ENCODE measurements at places on chromosomes 2 and 18.

- no peak for DNase-seq
Measured at GRCh38 chr2:99622534-99622933, 132.7 kb upstream of the REV1 start.

- DNase-seq: no peak
Measured at GRCh38 chr2:157227592-157227991, 29.9 kb upstream of the GALNT5 start.

DNA sequence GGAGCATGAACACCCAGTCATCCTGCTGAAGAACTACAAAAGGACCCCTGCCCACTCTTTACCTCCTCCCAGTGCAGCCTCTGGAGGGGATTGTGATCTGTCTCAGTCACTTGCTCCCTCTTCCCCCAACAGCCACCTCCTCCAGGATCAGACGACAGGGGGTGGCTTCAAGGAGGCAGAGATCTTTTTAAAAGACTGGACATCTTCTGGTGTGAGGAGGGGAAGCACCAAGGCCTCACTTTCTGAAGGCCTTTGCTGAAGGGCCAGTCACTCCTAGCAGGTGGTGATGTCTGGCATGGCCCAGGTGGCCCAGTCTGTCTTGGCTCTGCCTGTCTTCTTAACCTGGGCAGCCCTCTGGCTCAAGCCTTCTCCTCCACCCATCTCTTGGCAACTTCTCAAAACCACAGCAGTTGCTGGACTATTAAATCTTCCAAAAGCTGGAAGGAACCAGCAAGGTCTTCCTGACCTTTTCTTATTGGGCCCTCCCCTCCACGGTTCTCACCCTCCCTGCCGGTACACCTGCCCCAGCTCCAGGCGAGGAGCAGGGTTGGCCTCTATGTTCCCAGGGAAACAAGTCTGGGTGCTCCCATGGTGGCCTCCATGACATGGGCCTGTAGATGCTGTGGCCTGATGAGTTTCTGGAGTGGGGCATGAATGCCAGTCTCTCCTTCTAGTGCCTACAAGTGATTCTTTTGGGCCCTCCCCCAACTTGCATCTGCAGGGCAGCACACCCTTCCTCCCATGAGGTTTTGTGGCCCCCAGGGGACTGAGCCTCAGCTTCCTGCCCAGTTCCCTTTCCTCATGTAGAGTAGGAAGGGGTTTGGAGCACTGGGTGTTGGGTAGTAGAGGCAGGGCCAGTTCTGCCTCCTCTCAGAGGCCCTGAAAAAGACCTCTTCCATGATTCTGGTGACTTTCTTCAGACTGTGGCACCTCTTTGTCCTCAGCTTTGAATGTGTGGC lies 5.0 kb upstream of the ATP6V1B1 start:
- DNase-seq: no peak

DNA sequence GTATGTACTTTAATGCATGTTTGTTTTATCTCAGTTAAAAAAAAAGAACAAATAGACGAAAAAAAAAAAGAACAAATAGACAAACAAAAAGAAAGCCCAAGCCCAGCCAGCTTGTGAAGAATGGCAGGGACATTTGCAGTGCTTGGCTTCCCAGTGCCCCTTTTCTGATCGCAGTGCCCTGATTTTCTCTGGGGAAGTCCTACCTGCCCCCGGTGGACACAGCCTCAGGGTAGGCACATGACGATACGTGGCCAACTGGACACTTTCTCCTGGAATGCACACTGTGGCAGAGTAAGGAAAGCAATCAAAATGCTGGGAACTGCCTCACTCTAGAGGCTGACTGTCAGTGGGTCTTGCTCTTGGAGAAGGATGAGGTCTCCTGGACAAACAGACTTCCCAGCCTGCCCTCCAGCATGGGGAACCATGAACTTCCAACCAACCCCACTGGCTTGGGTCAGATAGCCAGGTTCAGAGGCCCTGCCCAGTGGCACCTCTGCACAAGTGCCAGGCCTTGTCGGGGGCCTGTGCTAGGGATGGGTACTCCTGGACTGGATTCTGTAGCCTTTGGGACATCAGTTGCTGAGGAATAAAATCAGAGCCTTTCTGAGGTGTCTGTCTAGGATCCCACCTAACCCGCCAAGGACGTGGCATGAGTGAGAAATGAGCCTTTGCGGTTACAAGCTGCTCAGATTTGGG lies 76.7 kb downstream of the INHBB start:
- DNase-seq: no peak

DNA sequence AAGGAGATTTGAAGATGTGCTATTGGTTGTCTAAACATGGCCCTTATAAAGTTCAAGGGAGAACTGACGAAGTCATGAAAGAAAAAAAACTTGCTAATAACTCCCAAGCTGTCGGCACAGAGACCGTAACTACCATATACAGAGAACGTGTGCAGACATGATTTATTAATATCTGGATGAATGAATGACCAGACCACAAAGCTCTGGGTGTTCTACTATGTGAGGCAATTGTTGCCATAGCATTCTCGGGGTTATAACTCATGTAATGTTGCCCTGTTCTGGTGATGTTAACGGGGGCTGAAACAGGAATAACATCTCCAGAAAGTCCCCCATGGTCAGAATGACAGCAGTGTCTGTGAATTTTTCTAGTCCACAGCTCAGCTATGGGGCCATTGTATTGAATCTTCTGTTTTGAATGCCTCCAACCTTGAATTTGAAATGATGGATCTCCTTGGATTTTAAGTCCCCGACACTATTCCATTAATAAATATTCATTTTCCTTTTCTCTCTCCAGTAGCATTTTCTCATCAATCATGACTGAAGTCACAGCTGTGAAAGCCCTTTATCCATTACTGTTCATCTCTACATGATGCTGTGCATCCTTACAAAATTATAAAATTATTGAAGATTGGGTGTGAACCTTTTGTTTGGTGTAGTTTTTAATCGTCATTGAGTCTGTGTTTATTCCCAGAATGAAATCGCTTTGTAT lies 483.4 kb upstream of the KLHL29 start:
- no peak for DNase-seq

GRCh38 chr2:160570376-160570775 lies 76.8 kb upstream of the RBMS1 start:
- no peak for DNase-seq

DNA sequence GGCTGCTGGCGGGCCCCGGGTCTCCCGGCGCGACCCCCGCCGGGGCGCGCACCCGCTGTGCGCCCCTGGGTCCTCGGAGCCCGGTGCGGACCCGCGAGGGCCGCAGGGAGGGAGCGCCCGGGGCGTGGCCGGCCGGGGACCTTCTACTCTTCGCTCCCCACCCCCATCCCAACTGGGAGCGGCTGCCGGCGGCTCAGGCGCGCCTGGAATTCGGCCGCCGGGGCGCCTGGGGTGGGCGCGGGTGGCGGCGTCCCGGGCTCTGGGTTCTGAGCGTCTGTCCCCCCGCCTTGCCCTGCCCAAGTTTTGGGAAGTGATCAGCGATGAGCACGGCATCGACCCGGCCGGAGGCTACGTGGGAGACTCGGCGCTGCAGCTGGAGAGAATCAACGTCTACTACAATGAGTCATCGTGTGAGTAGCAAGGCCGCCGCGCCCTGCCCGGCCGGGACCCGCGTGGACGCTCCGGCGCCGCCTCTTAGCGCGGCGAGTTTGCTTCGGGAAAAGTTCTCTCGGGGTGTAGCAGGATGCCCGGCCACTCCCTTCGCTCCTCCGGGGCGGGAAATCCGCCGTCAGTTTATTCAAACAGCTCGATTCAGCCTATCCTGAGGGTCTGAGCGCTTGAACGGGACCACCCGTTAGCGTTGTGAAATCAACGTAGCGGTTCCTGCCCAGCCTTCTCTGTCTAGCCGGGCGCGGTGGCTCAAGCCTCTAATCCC lies 502 bp downstream of the TUBB6 start:
- peak; percentile 29 for DNase-seq

DNA sequence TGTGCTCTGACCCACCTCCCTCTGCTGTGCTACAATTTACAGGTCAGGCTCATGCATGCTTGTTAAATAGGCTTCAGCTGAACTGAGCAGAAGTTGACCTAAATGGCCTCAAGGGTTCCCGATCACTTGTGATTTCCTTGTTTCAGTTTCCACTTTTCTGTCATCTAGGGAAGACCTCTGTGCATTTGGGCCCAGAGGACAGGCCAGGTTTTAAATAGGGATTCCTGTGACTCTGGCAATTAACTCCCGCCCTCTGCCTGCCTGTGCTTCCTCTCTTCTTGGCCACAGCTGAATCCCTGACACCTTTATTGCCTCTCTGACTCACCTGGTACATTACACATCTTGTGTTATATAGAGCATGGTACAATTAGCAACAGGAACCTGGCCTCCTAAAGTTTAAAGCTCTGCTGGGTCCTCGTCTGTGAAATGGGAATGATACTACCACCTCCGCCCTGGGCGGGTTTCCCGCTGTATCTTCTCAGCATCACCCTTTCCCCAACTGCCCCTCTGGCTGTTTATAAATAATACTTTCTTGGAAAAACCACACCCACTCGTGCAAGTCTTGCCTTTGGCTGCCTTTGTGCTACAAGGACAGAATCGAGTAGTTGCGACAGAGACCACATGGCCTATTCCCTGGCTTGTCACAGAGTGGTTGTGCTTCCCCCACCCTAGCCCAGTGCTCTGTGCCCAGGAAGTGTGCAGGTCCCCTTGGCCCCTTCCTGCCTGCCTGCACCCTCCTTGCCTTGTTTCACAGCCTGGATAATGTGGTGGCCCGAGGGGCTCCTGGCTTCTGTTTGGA lies 7.9 kb downstream of the CABLES1 start:
- no peak for DNase-seq

- DNase-seq: no peak
Measured at GRCh38 chr2:1283871-1284270, 129.4 kb upstream of the TPO start.

DNA sequence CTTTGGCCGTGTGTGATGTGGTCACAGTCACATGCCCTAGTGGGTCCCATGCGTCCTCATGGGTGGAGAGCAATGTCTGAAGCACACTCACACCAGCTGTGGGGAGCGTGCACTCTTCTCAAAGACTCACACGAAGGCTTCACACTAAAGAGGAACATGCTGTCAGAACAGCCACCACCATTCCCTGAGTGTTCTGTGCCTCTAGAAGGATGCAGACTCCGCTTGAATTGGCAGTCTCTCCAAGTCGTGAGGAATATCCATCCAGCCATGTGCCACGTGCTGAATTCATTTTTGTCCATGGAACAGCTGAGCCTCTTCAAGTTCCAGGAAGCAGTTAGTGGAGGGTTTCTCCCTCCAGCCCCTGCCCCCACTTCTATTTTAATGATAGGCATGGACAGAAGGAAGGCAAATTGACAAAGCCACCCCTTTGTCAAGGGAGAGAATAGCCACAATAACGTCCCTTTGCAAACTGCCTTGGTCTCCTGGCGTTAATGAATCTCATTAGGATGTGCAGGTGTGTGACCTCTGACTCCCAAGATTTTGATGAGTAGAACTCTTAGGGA lies 464.3 kb upstream of the ID2 start:
- DNase-seq: no peak

DNA sequence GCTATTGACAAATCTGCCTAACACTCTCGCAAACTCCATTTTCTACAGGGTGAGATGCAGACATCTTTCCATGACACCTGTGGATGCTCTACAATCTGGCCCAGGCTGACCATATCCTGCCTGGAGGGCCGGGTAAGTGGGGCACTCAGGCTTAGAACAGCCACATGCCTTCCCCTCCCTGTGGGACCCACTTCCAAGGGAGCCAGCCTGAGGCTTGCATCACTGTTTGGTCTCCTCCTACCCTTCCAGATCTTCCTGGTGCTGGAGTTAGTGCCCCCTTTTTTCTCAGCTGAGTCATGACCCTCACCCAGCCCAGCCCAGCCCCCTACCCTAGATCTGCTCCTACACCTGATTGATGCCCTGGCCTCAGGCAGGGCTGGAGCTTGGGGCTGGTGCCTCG lies 150.2 kb upstream of the MSH6 start:
- no peak for DNase-seq

GRCh38 chr18:35619464-35619863 lies 37.9 kb downstream of the GALNT1 start:
- DNase-seq: no peak

- no peak for DNase-seq
Measured at GRCh38 chr18:25895518-25895917, 194.9 kb downstream of the SS18 start.

- DNase-seq: no peak
Measured at GRCh38 chr2:134080386-134081089, 173.3 kb upstream of the MGAT5 start.

DNA sequence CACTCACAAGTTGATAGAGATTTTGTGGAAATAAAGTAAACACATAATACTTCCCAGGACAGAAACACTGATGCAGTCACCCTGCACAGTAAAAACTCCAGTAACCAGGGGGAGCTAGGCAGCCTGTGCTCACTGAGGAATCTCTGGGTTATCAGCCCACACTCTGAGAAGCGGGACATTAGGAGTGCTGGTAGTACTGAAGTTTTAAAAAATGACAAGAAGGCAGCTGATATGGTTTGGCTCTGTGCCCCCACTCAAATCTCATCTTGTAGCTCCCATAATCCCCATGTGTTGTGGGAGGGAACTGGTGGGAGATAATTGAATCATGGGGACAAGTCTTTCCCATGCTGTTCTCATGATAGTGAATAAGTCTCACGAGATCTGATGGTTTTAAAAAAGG lies 31.4 kb downstream of the KCTD1 start:
- DNase-seq: no peak

DNA sequence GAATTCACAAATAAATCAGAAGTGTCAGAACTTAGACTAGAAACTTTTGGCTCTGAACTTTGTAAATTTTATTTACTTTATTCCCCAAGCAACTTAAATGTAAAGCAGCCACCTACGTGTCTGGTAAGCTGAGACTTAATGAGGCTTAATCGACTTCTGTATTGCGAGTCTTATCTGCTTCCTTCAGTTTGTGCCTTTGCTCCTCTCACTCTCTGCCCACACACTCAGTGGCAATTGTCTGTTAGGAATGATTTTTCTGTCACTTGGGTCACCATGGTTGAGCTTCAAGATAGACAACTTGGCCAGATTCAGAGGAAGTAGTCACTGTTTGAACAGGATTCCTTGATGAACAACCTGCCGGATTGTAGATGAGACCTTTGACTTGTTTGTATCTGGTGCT lies 691.4 kb upstream of the FSHR start:
- no peak for DNase-seq

DNA sequence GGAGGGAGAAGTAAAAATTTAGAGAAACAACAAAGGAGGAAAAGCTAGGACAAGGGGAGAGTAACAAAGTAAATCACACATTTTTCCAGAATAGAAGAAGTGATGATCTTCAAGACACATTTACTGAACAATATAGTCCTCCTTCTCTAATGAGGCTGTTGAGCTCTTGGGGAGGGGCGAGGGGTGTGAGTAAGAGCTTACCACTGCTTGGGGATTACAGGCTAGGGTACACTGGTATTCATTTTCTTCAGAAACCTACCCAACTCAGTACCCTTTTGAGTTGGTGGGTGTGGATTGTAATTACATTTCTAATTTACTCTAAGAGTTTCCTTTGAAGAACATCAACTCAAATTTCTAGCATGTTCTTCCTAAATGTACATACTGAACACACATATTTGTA lies 157.7 kb upstream of the ZFP36L2 start:
- no peak for DNase-seq

- DNase-seq: no peak
Measured at GRCh38 chr18:50820901-50821520, 1.2 kb upstream of the MRO start.

GRCh38 chr18:55416791-55417190 lies 171.2 kb downstream of the TCF4 start:
- no peak for DNase-seq
